Stimulated activated naive CD8-positive, alpha-beta T cell treated with anti-CD3 and anti-CD28 coated beads, Interleukin-15, amount 100 ng/mL, for 72 hours (primary cell): ENCODE measurements at places on chromosomes 5 and 9.

DNA sequence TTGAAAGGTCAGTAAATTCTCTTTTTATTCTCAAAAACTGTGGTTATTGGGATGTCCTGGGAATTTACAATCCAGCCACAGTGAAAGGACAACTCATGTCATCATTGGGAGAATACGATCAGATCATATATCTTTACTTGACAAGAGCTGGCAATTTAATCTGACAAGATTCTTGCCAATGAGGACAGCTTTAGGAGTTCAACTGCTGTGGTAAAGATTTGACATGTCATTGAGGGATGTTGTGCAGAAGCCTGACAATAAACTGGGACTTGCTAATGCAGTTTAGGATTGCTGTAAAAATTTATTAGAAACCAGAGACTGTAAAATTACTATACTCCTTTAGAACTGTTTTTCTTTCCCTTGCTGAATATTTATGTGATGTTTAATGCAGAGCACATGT is 1131.0 kb downstream of the MAT2B start:
- DNase-seq: no peak

GRCh38 chr5:169956756-169957155 is 23.5 kb downstream of the INSYN2B start:
- no peak for DNase-seq

DNA sequence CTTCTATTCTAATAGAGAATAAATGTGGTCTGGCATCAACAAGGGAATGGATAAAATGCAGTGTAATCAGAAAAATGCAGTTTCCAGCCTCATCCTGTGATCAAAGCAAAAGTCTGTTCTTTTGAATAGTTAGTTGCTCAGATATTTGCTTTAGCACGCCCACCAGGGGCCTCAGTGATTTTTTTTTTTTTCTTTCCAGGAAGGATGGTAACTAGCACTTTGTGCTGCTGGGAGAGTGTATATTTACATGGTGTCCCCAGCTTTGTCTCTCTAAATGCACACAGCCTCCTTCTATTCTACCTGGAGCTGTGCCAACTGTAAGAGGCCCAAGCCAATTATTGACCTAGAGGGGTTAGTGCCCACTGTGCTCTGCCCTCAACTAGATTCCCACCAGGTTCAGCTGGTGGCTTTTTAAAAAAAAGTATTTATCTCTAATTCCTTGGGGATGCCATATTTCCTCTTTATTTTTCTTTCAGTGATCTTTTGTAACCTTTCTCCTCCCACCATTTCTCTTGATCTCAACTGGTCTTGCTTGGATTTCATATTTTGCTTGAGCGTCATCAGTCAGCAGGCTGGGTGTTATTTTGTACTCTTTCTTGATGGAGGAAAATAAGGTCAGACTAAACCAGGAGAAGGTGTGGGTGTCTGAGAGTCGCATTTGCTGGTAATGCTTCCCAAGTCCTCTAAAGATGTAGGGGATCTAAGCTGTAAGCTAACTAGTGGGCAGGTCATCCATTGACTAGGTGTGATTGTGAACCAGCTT is 193.0 kb upstream of the C9orf72 start:
- DNase-seq: no peak

DNA sequence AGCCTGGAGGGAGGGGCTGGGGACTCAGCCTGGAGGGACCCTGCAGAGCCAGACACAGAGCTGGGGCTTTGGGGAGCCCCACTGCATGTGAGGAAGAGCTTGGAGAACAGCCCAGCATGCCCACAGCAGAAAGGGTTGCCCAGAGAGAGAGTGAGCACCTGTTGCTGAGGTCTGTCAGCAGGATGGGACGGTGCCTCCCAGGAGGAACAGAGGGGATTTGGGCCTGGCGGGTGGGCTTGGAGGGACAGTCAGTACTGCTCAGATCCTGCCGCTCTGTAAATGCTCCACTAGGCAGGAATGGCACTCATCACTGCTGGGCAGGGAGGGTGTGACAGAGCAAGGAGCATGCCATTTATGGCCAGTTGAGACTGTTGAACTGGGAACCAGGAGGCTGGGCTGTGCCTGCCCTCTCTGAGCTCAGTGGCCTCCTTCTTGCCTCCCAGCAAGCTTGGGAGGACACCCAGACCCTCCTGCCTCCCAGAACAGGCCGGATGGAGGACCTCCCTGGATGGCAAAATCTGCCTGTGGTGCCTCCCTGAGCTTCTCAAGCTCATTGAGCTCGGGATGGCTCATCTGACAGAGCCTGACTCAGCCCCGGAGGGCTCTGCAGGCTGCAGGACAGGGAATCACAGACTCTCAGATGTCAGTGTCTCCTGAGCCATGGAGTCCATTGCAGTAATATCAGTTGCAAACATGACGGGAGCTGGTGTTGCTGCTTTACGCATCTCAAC is 786 bp upstream of the HRCT1 start:
- no peak for DNase-seq

- no peak for DNase-seq
Measured at GRCh38 chr9:19495186-19496028, 86.6 kb downstream of the ACER2 start.

DNA sequence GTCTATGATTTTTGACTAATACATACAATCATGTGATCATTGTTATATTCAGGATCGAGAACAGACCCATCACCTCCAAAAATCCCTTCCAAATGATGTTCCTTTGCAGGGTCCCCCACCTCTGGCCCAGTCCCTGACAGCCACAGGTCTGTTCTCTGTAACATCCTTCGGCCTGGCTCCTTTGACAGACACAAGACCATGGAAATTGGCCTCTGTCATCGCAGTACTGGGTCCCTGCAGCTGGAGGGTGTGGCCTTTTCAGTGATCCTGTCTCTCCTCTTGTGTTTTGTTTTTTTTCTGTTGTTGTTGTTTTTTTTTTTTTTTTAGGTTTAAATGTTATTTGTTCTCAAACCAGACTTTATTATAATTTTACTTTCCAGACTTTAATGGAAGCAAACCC is 27.4 kb upstream of the ANKRD33B start:
- no peak for DNase-seq

GRCh38 chr9:14133394-14133793 is 180.5 kb downstream of the NFIB start:
- DNase-seq: no peak

DNA sequence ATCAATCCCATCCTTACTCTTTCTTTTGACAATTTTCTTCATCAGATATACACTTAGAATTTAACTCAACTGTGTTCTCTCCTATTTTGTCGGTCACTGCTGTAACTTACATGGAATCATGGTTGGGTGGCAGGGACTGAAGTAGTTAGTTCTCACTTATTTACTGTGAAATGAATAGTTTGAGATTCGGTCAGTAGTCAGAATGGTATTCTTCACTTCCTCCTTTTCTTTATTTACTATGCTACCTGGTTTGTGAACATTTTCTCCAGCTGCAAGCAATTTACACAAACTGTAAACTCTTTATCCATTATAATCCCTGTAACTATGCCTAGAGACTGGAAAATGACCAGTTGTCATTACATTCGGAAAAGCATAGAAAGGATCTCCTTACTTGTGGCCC is 41.5 kb upstream of the GDNF start:
- no peak for DNase-seq

- no peak for DNase-seq
Measured at GRCh38 chr5:97182571-97183099, 412 bp downstream of the RIOK2 start.

DNA sequence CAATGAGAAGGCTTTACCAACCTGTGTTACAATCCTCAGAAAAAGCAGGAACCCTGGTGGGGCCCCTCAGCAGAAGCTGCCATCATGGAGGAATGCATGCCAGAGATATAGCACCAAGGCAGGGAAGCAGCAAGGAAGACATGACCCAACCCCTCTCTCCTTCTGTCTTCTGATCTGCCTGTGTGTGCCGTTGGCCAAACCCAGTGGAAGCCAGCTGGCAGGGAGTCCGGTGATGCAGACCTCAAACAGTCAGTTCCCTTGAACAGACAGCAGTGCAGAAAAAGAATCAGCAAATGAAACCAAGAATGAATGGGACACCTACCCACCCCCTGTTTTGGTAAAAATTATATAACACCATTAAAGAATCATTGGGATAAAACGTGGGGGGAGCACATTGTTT is 234.2 kb downstream of the ZNF608 start:
- DNase-seq: no peak

DNA sequence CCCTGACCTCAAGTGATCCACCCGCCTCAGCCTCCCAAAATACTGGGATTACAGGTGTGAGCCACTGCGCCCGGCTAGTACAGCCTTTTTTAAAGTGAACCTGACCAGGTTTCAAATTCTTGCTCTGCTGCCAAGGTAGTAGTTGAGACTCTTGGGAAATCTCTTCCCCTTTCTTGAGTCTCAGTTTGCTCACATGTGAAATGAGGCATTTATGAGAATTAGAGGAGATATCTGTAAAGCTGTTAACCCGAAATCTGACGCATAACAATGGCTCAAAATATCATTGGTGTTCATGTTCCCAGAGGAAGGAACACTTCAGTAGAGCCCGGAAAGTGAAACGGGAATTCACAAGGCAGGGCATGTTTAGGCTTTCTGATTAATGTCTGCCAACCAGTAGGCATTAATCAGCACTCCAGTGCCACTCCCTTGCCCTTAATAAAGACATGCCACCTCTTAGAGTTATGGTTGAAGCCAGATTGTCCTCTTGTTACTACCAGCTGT is 1.5 kb downstream of the ARPC5L start:
- no peak for DNase-seq

- no peak for DNase-seq
Measured at GRCh38 chr9:76188905-76189304, 205.3 kb downstream of the RFK start.

- DNase-seq: no peak
Measured at GRCh38 chr5:61816146-61816545, 484.1 kb downstream of the ZSWIM6 start.

GRCh38 chr9:78014776-78015175 is 16.8 kb downstream of the GNAQ start:
- no peak for DNase-seq

DNA sequence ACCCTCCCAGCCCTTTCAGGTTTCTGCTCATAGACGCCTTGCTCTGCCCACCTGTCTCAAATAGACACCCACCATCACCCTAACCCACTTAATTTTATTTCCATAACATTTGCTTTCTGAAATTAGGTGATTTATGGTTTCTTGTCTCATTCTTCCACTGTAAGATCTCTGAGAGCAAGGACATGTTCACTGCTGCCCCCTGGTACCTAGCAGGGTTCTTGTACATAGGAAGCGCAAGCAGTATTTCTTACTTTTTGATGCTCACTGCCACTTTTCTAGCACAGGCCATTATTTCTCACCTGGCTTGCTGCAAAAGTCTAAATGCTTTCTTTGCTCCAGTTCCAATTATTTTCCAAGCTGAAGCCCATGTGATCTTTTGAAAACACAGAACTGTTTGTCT is 16.8 kb downstream of the C9orf57 start:
- no peak for DNase-seq

GRCh38 chr5:93721071-93721470 is 20.3 kb downstream of the POU5F2 start:
- no peak for DNase-seq

DNA sequence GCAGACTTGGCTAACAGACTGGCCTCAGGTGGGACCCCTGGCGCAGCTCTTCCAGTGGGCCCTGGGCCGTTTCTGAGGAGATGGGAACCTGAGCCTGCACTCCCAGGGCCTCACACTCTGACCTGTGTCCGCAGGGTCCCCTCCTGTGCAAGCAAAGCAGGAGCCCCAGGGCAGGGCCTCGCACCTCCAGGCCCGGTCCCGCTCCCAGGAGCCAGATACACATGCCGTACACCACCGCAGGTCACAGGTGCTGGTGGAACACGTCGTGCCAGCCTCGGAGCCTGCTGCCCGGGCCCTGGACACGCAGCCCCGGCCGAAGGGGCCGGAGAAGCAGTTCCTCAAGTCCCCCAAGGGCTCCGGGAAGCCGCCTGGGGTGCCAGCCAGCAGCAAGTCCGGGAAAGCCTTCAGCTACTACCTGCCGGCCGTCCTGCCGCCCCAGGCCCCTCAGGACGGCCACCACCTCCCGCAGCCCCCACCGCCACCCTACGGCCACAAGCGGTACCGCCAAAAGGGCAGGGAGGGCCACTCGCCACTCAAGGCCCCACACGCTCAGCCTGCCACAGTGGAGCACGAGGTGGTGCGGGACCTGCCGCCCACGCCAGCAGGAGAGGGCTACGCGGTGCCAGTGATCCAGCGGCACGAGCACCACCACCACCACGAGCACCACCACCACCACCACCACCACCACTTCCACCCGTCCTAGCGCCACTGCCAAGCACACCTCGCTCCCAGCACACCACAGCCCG is 29.2 kb downstream of the NKD2 start:
- DNase-seq: no peak

DNA sequence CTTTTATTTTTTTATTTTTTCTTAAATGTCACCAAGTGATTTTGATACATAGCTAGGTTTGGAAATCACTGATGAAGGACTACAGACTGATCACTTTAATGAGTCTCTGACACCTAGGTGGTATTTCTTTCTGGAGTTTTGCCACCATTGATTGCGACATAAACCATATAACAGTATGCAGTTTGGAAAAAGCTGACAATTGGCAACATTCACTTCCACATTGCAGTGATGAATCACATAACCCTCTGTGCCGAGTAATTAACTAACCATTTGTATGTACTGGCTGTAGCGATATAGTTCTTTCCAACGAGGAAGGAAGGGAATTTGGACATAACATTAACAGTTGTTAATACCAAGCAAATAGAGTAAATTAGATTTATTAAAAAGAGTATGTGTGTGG is 222.9 kb upstream of the EFNA5 start:
- no peak for DNase-seq

- no peak for DNase-seq
Measured at GRCh38 chr5:123756318-123756665, 244.3 kb downstream of the CSNK1G3 start.

- DNase-seq: no peak
Measured at GRCh38 chr5:148996270-148996669, 66.6 kb downstream of the SH3TC2 start.

DNA sequence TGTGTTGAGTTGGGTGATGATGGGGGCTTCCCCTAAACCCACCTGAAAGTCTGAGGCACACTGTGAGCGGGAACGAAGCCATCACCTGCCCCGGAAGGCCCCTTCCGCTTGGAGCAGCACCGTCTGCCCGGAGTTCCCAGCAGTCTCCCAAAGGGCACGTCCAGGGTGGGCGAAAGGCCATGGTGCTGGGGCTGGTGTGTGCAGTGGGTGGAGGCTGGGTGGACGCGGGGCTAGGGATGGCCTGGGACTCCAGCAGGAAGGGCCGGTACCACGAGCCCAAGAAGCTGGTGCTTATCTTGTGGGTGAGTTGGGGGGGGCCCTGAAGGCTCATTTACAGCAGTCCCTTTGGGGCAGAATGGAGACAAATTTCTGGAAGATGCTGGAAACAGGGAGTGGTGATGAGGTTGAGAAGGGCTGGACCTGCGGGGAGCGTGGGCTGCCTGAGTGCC is 4.6 kb downstream of the FLT4 start:
- no peak for DNase-seq

GRCh38 chr9:94014066-94014654 is 59.0 kb upstream of the BARX1 start:
- no peak for DNase-seq

GRCh38 chr9:33193818-33194217 is 26.7 kb upstream of the B4GALT1 start:
- DNase-seq: no peak
